Trophoblast cell (in vitro differentiated cells and primary cell): ENCODE measurements at places on chromosomes 3 and 15.

DNA sequence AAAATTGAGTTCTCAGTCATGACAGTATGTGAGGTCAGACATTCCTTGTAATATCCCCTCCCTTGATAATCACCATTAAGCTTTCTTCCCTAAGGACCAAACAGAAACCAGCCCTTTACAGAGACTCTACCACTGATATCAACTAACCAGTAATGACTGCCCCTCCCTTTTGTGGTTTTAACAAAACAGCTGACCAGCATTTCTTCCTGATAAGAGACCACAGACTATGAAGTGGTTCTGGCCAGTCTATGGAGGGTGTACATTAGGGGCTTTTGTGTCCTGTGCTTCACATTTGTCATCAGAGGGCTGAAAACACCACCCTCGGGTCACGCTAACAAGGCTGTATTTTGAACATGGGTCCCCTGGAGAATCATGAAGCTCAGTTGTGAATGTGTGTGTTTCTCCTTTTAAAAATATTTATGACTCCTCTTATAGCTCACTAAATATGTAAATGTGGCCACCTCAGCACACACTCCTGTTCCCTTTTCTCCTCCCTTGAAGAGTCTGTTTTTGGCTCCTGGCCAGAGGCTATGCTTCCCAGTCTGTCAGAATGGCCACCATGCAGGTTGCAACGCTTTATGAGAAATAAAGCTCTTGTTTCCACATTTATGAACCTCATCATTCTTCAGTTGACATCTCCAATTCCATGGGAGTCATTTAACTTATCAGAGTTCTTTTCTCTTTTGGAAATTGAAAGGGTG is 239.3 kb downstream of the CPNE4 start:
- DNase-seq, result no peak

DNA sequence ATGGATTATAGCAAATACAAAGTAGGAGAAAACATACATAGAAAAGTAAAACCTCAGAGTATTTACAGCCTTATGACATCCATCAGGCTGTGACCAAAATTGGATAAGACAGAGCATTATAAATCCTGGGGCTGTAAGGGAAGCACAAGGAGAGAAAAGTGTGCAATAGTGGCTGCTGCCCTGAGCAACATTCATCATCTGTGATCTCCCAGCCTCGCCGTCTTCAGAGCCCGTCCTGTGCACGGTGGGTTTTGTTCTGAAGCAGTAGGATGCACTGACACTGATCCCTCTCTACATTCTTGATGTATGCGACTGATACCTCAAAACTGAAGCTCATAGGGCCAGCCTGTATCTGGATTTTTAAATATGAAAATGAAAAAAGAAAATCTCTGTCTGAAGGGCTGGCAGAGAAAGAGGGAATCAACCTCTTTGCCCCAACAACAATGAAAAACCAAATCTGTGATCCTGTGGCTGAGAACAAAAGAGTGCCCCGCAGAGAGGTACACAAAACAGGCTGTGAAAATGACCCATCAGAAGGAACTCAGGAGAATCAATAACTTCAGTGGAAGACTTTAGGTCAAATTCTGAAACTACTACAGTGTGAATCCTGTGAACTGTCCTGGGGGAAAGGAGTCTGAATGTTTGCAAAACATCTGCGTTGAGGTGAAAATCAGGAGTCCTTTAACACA is 8.2 kb upstream of the RTP4 start:
- DNase-seq, result no peak

GRCh38 chr3:81170298-81170697 is 591.1 kb downstream of the GBE1 start:
- DNase-seq, result no peak

DNA sequence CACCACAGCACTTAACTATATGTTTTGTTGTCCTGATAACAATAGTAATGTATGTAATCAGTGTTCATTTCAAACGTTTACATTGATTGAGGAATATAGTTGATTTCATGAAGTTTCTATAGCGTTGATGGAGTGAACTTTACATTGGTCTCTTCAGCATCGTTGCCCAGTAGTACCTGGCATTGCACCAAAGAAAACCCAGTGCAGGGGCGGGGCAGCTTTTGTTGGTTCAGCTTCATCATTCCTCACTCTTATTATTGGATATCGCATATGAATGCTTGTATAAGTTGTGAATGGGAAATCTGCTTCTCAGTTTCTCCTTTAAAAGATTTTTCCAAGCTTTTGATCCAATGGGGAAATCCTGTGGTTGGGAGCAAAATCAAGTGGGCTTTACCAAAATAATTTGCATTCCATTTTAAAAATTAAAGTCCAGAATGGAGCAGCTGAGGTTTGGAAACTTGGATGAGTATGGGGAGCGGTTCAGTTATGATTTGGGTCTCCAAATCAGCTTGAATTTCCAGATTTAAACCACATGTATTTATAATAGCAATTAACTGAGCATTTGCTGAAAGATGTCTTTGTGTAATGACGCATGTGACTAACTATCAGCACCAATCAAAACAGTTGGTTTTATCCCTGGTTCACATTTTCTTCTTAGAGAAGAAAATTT is 213.7 kb downstream of the ALCAM start:
- DNase-seq, result no peak

GRCh38 chr3:115670911-115671310 is 47.6 kb downstream of the GAP43 start:
- no peak for DNase-seq

DNA sequence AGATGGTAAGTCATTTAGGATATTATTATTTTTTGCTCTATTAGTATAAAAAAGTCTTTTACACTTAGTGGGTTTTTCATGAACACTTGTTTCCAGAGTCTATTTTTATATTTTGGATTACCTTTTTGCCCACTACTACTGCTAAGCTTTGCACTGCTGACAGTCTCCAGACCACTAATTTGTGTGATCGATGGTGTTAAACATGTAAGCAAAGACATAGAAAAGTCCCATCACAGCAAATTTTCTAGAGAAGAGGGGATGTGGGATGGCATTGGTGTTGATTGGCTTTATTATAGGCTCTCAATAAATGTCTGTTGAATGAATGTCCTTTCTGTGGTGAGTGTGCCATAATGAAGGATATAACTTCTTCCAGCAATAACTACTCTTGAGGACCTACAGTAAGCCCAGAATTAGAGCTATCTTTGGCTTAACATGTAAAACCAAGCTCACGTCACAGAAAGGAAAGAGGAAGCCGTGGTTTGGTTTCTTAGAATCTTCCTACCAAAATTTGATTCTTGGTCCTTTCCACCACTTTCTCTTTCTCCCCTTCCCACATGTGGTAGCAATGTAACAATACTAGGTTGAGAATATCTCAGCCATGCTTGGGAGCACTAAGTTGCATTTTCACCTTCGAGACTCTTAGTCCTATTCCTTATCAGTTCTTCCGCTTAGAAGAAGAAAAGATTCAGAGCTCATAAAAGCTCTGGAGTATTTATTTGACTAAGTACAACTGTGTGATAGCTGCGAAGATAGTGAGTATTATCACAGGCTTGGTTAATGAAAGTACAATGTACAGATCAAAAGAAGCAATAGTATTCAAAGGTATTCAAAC is 90.6 kb upstream of the UMPS start:
- DNase-seq, result no peak

GRCh38 chr3:172359231-172359630 is 89.0 kb downstream of the GHSR start:
- DNase-seq, result no peak

GRCh38 chr3:23859012-23859743 is 53.4 kb downstream of the UBE2E1 start:
- peak; percentile 73 for DNase-seq

GRCh38 chr3:158094235-158095110 is 11.7 kb downstream of the SHOX2 start:
- no peak for DNase-seq

- DNase-seq, result peak; percentile 39
Observed at GRCh38 chr15:71279757-71280141, 164.5 kb downstream of the THSD4 start.
